ENCODE measurements at places on chromosomes 6 and 20. TPM values are rescaled to one million over a fixed set of nuclear protein-coding genes. Genes with fewer than 3 reads are reported as not detected.

DNA sequence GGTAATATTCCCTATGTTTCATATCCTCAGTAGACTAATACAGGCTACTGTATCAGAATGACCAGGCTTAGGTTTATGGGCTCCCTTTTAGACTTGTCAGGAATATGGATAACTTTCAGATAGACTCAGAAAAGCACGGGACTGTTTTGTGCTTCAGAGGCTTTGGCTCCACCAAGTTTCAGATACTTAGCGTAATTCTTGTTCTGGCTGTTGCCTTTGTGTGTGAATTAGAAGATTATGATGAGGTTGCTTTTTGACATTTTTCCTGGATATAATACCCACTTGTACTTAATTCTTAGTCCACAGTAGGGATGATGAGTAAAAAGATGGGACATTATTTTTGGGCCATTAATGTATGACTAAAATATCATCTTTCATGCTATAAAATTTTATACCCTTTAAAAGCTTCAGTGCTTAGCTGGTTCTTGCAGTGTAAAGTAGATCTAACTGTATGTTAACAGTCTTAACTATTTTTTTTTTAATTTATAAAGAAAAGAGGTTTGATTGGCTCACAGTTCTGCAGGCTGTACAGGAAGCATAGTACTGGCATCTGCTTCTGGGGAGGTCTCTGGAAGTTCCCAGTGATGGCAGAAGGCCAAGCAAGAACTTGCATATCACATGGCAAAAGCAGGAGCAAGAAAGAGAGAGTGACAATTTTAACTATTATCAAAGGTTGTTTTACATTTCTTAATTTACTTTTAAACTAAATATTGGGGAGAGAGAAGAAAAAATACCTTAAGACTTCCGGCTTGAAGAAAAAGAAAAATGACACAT, 120.7 kb downstream of the ZFAND3 start:
- no peak for DNase-seq

NOL4L gene
- 19.8 TPM for total RNA-seq

- DNase-seq, result no peak
These were observed 78.8 kb upstream of the ZNFX1 start for GRCh38 chr20:49356676-49357075.

DNA sequence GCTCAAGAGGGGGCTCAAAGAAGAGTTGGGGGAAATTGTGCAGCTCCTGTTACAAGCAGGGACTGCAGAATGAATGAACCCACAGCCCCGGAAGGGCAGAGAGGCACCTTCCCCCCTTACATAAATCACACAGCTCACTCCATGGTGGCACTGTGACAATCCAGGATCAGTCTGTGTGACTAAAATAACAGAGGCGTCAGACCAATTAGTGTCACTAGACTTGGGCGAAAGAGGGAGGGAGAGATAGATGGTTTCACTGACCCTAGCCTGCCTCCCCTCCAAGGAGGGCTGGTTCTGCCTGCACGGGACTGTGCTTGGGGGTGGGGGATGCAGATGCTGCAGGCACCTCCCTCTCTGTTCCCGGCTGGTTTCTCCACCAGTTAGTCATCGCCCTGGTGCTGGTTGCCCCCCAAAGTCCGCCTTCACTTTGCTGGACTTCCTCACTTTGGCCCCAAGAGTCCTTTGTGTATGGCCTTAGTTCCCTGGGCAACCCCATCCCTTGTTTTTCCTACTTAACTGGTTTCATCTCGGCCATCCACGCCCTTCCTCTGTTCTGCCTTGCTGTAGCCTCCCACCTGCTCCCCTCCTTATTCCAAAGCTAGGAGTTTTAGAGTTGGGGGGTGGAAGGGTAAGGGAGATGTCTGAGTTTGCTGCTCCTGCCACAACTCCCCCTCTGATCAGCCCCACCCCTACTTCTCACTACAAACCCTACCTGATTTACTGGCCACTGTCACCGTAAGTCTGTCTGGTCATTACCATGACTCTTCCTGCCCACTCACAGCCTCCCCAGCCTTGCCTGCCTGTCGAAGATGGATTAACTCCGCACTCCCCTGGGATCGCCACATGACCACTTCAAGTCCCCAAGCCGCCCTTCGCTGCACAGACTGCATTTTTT, 17.7 kb downstream of the CCDC167 start:
- no peak for DNase-seq

- no peak for DNase-seq
These were observed 25.2 kb downstream of the PREX1 start for GRCh38 chr20:48802647-48803046.

DNA sequence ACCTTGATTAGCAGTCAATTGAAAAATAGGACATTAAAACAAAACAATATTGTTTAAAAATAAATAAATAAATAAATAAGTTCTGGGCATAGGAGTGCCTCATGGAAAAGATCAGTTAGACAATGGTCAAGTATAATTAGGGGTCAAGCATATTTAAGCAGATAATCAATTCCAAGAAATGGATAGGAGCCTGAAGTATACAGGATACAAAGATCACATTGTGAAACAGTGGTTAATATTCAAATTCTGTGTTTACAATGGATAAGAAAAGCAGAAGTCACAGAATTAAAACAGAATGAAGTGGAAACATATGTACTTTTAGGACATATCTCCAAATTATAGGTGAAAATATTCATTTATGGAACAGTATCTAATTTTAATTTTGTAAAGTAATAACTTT, 1028.6 kb upstream of the CITED2 start:
- no peak for DNase-seq

GRCh38 chr6:139577124-139577762, 202.8 kb upstream of the CITED2 start:
- DNase-seq, result no peak

FRS3 gene
- total RNA-seq, result 4.0 TPM

ABHD16B gene
- total RNA-seq, result not detected

- no peak for DNase-seq
These were observed 370.5 kb upstream of the RSPO3 start for GRCh38 chr6:126747728-126748540.

DNA sequence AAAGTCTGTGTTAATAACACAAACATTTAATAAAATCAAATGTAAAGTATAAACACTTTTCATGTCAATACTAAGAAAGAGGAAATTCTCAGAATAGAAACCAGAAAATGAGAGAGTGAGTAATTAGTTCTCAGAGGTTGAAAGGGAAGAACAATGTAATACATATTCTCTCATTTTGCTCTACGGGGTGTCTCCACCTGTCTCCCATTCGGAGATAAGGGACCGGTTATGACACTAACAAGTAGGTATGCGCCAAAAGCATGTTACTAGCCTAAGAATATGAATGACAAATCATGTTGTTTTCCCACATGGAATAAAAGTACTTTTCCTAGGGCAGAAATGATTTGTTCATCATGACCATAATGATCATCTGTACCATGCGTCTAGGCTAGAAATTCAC, 35.6 kb upstream of the PRELID3B start:
- DNase-seq, result no peak

DNA sequence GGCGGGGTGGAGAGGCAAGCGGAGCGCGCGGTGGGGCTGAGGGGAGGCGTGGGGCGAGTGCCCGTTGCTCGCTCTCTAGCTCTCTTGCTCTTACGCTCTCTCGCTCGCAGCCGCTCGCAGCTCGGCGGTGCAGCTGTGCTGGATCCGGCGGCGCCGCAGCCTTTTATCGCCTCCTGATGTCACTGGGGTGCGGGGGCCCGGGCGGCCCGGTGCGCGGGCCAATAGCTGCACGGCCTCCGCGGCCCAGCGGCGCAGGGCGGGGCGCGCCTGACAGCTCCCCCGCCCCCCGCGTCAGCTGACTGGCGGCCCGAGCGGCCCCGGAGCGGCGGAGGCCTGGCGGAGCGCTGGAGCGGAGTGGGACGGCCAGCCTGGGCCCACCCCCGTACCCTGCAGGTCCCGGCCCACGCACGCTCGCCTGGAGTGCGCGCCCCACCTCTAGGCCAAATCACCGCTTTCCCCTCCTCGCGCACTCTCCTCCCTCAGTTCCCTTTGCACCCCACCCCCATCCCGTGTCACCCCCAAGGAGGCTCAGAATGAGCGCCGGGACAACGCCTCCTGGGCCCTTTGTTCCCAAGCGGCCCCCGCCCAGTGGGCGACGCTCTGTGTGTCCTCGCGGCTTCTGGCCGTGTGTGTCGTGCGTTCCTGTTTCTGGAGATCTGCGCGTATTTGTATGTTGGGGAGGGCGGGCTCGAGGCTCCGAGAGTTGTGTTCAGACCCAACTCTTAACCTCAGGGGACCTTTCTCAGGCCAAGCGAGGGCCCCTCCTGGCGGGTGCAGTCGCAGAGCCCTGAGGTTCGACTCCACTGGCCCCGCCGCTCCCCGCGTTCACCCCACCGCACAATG, at the start of gene MAFB:
Gene MAFB (minus strand): TSS at position 137 of the 843 bp plus-strand sequence. CDS start 386 bp downstream, outside the sequence.
- peak; percentile 13 for DNase-seq

DNA sequence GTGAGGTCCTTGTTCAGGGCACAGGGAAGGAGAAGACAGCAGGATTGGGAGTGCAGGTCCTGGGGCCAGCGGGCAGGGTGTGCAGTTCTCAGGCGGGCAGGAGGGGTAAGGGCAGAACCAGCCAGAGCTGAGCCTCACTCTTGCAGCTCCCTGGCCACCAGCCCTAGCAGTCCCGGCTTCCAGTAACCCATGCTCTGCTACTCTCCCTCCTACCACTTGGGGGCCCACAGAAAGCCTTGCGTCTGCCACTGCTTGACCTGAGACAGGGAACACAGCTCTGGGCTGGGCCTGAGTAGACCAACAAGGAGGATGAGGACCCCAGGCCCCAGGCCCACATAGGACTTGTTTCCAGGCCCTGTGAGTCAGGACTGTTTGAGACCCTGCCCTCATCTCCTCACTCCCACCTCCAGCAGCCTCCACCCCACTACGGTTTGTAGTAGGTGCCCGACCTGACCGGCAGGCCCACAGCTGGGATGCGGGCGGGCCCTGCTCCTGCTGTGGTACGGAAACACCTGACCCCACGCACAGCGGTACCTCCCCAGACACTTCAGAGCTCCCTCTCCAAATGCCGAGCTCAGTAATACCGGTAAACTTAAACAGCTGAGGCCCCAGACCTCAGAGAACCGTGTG, 39.2 kb downstream of the KCNK5 start:
- no peak for DNase-seq

DNA sequence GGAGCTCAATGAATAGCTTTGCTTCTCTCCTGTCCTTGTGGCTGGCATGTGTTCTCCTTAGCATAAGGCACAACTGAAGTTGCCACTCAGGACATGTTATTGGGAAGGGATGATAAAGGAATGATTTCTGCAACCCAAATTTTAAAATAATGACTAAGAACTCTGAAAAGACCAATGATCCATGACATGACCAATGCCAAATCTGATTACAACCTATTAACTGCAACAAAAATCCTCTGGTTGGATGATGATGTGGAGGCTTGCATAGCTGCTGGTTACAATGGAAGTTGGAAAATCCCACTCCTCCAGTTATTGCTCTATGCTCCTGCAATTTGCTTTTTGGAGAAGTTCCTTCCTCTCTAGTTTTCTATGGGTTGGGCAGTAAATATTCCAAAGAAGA, 63.4 kb upstream of the FBXL4 start:
- DNase-seq, result no peak

DNA sequence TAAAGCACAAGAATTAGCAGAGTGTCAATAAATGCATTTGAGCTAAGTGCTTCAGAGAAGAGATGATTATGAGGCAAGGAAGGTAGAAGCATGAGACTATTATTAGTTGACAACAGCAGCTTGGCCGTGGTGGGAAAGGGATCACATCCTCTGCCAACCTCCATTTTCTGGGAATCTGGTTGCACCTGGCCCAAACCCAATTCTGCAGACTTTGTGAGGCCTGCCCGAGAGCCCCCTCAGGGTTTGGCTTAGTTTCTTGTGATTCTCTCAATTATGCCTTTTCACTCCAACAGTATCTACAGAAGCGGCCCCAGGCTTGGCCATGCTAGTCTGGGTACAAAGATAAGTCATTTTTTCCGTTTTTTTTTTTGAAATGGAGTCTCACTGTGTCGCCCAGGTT, 111.0 kb upstream of the B3GAT2 start:
- DNase-seq, result no peak

DNA sequence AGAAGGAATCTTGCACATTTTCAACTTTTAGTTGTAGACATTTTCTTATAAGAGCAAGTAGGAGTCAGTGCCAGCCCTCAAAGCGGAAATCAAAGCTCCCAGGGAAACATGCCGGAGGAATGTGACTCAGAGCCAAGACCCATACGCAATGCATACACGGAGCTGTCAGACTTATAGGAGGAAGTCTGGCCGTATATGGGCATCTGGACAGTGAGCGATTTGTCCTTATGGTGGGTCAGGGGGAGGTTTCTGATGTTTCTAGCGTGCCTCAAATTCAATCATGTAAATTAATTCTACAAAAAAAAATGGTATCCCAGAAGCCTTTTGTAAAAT, 3.6 kb upstream of the CCN2 start:
- no peak for DNase-seq

GRCh38 chr6:167797011-167797471, 29.7 kb upstream of the AFDN start:
- no peak for DNase-seq

GRCh38 chr6:137977814-137978213, 110.8 kb downstream of the TNFAIP3 start:
- DNase-seq, result no peak
